ENCODE measurements at places on chromosomes 1 and 21.

- no peak for DNase-seq
These were observed 142.5 kb upstream of the FGGY start for GRCh38 chr1:59154401-59154800.

DNA sequence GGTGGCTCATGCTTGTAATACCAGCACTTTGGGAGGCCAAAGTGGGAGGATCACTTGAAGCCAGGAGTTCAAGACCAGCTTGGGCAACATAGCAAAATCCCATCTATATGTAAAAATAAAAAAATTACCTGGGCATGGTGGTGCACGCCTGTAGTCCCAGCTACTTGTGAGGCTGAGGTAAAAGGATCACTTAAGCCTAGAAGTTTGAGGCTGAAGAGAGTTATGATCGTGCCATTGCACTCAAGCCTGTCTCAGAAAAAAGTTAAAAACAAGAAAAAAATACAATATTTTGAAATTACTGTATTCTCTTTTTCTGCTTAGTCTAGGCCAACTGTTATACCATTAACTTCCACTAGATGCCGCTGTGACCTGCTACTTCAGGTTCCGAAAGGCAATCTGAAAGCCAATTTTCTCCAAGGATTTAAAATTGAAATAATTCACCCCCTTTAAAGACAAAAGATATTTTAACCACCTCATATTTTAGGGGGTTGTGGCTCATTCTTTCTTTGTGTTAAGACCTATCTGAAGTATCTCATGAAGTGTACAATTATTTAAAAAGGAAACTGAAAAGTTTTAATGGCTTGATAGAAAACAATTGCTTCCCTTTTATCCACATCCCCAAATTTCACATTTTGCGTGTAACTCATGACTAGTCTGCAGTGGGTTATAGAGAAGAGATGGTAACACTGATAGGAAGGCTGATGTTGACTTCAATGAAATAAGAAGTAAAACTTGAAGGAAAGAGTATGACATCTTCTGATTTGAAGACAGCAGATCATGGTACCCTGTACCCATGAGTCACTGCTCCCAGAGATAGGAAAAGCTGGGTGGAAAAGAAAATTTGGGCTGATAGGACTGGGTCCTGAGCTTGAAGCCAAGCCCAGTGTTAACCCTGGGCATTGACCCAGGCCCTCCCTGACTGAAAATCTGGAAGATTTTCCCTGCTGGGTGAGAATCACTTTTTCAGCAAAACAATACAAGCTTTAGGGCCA lies 24.4 kb upstream of the CLDN14 start:
- no peak for DNase-seq

DNA sequence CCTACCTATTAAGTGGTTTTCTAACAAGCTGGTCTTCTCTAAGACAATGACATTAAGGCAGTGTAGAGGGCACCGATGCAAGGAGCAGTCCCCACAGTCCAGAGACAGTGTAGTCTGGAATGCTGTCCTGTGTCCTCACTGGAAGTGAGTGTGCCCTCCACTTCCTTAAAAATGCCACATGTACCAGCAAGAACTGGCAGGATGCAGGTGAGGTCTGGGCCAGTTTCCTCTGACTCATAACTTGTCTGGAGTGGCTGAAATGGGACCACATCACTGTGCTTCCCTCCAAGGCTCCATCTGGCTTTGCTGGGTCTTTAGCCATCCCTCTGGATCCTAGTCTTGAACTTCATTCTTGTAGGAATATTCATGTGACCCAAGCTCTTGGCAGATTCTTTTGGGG lies 170.5 kb upstream of the KIAA0040 start:
- no peak for DNase-seq

DNA sequence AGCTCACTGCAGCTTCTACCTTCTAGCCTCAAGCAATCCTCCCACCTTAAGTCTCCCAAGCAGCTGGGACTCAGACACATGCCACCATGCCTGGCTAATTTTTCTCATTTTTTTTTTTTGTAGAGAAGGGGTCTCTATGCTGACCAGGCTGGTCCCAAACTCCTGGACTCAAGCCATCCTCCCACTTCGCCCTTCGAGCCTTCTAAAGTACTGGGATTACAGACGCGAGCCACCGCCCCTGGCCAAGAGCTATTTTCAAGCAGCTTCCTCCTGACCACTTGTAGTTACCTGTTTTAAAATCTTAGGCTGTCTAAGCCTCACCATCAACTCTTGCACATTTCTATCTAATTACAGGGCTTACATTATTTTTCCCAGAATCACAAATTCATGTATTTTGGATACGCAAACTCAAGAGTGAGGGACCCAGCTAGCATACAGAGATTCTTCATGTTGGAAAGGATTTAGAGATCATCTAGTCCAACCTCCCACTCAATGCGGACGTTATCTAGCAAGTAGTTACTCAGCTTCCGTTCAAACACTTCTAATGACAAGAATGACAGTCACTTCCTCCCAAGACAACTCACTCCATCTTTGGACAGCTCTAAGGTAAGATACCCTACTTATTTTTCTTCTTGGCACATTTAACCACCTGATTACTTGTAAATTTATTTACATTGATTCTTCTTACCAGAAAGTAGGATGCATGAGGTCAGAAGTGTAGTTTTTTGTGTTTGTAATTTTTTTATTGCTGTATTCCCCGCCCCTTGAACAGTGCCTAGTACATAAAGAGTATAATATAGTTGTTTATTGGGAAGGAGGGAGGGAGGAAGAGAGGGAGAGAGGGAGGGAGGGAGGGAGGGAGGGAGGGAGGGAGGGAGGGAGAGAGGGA lies 65.4 kb downstream of the LUZP1 start:
- no peak for DNase-seq

DNA sequence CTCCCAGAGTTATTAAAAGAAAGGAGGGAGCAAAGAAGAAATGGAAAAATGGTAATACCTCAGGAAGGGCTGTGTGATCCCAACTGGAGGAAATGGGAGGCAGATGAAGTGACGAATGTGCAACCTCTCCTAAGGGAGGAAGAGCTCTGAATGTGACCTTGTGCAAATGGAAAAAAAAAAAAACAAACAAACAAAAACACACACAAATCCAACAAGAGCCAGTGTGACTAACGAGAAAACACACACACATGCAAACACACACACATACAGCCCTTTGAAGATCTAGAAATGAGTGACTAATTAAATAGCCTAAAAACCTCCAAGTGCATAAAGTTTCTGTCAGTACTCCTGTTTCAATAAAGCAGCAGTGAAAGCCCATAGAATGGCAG lies 49.0 kb downstream of the CCN1 start:
- DNase-seq, result no peak

GRCh38 chr21:33981391-33982101 lies 65.9 kb upstream of the ATP5PO start:
- DNase-seq, result no peak

DNA sequence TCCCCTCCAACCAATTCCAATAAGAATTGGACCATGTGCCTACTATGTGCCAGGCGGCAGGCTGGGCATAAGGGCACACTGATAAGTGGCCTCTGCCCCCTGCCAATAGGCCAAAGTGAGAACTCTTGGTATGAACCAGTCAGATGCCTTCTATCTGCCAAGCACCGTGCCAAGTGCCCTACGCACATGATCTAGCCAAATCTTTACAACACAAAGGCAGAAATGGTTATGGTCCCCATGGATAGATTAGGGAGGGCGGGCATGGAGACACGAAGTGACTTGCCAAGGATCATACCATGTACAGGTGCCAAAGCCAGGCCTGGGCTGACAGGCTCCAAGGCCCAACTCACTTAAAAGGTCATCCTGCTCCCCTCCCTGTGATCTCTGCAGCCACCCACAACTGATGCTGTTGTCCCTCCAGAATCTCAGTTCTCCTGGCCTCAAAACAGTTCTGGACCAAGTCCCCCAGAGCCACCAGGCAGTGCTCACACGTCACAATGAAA lies 32.1 kb downstream of the CASZ1 start:
- no peak for DNase-seq

DNA sequence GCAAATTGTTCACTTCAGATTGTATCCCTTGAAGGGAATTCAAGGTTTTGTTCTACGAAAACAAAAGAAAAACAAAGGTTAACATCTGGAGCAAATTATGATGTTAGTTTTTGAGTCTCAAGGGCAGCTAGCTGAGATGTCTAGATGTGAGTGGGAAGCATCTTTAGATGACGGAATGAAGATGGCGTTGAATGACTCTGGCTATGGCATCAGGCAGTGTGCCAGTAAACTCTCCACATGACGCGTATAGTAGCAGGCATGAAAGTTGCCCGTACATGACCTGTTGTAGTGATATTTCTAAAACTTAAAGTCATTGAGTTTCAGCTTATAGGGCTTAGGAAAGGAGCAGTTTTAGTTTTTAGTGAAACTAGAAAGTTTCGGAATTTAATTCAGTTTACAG lies 12.3 kb upstream of the SDC3 start:
- DNase-seq, result no peak

GRCh38 chr1:13699936-13700520 lies at the start of gene PRDM2:
TSS of gene PRDM2 (plus strand) at chr1:13700188. CDS start at chr1:13715606, 15,418 bp downstream.
- DNase-seq, result peak; percentile 32

GRCh38 chr1:12406211-12407021 lies 176.6 kb downstream of the VPS13D start:
- no peak for DNase-seq

GRCh38 chr1:150514913-150515327 lies 632 bp upstream of the FALEC start:
- no peak for DNase-seq

DNA sequence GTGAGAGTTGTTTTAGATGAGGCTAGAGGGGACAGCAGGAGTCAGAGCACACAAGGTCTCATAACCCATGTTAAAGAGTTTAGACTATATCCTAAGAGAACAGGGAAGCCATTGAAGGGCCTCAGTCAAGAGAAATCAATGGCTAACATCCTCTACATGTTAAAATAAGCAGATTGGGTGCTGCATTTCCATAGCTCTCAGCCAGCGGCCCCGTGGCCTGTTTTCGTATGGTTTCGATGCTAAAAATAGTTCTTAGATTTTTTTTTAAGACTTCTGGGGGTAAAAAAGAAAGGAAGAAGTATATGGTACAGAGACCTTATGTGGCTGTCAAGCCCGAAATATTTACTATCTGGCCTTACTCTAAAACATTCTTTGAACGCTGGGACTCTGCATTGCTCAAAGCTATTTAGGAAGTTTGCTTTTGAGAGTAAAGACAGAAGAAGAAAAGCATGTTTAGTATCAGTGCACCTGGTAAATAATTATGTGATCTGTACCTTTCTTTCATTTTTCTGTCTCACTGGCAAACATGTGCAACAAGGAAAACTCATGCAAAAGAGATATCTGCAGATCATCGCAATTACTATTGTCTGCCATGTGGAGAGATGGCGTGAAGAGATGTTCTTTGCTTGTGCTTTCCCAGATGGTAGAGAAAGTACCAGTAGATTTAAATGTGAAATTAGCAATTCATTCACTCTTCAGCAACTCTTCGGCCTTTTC lies 8.4 kb downstream of the PDIK1L start:
- no peak for DNase-seq

- DNase-seq, result no peak
These were observed 9.0 kb upstream of the VHLL start for GRCh38 chr1:156308078-156308477.

DNA sequence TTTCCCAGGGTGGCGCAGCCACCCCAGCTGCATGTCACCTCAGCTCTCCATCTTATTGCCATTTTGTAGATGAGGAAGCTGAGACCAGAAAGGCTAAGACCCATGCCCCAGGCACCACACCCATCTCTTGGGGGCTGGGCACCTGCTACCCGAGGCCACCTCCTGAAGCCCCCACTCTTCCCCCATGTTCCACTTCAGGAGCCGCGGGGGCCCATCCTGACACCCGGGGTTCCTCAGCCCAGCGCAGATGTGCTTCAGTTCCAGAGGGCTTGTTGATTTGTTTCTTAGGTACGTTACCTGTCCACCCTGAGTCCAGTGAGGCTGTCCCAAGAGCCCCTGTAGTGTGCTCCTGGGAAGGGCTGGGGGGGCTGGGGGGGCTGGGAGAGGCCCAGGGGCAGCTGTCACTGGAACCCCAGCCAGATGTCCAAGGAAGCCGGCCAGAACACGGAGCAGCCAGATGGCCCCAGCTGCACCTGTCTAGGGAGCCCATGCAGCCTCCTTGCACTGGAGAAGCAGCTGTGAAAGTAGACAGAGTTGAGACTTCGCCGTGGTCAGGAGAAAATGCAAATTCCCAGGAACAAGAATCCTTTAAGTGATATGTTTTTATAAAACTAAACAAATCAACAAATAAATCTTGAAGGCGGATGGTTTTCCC lies 17.1 kb upstream of the CCDC27 start:
- DNase-seq, result no peak

GRCh38 chr21:29295066-29295650 lies 3.6 kb upstream of the BACH1 start:
- no peak for DNase-seq

DNA sequence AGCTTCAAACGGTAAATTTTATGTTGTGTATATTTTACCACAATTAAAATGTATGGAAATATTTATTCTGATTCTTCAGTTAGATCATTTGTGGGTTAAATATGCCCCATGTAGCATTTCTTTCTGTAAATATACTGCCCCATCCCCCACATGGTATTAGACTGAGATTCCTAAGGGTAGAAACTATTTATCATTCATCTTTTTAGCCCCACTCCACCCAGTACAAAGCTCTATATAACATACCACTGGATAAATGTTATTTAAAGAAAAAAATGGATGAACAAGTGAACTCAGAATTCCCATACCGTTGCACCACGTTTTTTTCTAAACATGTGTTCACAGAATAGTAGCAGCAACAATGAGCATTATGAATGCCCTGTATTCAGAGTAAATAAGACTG lies 234.0 kb upstream of the IRF2BP2 start:
- DNase-seq, result no peak

GRCh38 chr1:36542024-36542961 lies 59.6 kb upstream of the CSF3R start:
- DNase-seq, result no peak

DNA sequence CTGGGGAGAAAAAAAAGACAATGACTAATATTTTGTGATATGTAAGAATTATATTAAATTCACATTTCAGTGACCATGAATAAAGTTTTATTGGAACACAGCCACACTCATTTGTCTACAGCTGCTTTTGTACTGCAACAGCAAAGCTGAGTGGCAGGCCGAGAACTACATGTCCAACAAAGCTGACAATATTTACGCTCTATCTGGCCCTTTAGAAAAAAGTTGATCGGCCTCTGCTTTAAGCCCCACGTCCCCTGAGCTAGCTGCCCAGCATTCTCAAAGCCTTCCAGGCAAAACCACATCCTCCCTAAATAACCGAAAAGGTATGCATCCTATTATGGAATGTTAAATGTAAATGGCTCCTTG lies 8.6 kb downstream of the SLC2A1 start:
- no peak for DNase-seq

DNA sequence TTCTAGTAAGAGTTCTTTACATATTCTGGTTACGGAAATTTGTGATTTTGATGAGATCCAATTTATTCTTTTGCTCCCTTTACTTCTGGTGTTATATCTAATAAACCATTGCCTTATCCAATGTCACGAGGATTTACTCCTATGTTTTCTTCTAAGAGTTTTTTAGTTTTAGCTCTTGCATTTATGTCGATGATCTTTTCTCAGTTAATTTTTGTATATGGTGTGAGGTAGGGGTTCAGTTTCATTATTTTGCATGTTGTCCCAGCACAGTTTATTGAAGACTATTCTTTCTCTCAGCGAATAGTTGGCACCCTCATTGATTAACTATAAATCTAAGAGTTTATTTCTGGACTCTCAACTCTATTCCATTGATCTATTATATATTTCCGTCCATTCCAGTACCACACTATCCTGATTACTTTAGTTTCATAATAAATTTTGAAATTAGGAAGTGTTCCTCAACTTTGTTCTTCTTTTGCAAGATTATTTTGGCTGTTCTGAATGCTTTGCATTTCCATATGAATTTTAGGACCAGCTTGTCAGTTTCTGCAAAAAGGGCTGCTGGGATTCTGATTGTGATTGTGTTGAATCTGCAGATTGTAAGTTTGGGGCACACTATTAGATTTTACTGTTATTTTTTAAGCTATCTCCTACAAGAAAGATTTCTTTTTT lies 4.0 kb downstream of the KDM1A start:
- DNase-seq, result no peak

- no peak for DNase-seq
These were observed at the start of gene RIMKLA for GRCh38 chr1:42380586-42381279. TSS of gene RIMKLA (plus strand) at chr1:42380792. CDS start at chr1:42380935, 143 bp downstream.

Data from stimulated activated CD8-positive, alpha-beta memory T cell treated with anti-CD3 and anti-CD28 coated beads, Interleukin-4, amount 100 ng/mL, for 4 hours (primary cell).